CD4-positive, alpha-beta T cell treated with Interferon gamma for 1 hour (primary cell): ENCODE measurements at places on chromosomes 5 and 9.

- DNase-seq = peak; percentile 96
Observed at GRCh38 chr9:94166236-94166975, 82.1 kb downstream of the PTPDC1 start.

GRCh38 chr5:67910546-67910945 lies 305.0 kb upstream of the PIK3R1 start:
- no peak for DNase-seq

DNA sequence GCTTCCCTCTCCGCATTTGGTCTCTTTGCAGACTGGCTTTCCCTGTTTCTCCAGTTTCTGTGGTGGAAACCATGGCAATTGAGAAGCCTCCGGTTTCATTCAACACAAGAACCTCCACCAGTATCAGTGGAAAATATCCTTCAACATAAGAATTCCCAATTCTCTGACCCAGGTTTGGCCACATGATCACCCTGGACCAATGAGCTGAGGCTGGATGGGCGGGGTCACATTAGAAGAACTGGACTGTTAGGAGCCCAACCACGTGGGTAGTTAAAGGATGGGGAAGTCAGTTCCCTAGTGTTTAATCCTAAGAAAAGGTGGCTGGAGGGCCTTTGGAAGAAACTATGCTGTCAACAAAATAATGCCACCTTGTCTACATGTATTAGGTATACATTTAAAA lies 336.3 kb downstream of the DMRT2 start:
- no peak for DNase-seq

DNA sequence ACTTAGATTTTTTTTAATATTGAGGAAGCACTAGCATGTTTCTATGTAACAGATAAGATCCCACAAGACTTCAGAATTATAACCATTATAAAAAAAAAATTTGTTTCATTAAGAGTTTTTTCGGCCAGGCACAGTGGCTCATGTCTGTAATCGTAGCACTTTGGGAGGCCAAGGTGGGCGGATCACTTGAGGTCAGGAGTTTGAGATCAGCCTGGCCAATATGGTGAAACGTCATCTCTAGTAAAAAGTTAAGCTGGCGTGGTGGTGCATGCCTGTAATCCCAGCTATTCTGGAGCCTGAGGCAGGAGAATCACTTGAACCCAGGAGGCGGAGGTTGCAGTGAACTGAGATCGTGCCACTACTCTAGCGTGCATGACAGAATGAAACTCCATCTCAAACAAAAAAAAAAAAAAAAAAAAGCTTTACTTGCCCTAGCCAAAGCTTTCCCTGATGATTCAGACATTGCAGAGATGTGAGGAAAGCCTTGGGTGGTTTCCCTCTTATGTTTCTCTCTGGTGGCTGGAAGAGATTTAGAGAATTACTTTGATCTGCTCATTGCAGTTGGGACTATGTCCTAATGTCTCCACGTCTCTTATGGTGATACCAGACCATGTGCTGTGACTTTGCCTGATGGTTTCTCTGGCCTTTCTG lies 65.4 kb downstream of the EGFLAM start:
- DNase-seq = no peak

DNA sequence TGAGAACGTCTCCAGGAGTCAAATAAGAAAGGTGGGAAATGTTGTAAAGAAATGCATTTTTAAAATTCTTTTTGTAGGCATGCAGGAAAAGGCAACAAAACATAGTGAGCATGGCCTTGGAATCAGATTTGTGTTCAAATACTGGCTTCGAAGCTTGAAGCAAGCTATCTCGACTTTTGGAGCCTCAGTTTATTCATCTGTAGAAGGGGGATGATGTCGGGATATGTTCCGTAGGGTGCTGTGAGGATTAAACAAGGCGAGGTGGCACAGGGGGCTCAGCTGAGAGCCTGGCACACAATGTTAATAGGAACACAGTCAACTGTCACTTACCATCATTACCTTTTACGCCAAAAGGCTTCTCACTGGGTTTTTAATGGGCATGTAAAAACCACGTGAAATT lies 4.8 kb downstream of the ADAMTS2 start:
- DNase-seq = no peak

DNA sequence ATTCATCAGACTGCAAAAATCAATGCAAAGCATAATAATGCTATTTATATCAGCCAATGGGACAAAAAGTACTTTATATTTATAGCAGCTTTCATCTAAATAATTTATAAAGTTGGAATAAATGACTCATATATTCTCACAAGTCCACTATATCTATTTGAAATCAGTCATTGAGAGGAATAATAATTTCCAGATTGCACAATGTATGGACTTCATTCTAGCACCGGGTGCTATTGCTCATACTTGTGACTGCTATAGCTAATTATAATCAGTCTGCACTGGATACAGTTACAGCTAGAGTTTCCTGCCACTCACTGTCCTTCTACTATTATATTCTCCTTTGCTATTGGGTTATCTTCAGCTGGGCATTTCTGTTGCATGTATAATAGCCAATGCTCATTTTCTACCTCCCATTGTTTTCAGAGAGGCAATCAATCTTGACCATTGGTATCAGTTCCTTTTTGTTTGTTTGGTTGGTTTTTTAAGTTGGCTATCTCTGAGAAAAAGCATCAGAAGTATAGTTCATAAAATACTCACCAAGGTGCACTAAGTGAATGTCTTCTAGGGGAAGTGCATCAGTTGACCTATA lies 1.9 kb downstream of the CDH18 start:
- DNase-seq = no peak

DNA sequence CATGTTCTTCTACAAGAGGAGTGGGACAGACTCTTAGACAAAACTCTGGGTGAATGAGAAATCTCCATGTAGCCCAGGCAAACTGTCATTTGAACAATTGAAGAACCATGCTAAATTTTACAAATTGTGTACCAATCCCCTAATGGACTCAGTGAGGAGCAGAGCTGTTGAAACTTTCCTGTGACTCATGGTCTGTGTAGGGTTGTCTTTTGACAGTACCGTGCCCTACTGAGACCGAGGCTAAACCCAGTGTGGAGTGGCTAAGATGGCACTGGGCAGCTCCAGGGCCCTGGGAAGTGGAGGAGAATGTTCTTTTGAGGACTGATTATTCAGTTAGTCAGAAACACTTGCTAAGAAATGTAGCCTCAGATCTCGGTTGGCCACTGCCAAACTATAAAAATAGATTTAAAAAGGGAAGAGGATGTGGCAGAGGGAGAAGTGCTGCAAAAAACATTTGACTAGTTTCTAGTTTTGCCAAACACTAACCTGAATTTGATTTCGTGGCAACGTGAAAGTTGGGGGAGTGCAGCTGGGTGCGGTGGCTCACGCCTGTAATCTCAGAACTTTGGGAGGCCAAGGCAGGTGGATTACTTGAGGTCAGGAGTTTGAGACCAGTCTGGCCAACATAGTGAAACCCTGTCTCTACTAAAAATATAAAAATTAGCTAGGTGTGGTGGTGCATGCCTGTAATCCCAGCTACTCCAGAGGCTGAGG lies 24.7 kb downstream of the POU4F3 start:
- no peak for DNase-seq

DNA sequence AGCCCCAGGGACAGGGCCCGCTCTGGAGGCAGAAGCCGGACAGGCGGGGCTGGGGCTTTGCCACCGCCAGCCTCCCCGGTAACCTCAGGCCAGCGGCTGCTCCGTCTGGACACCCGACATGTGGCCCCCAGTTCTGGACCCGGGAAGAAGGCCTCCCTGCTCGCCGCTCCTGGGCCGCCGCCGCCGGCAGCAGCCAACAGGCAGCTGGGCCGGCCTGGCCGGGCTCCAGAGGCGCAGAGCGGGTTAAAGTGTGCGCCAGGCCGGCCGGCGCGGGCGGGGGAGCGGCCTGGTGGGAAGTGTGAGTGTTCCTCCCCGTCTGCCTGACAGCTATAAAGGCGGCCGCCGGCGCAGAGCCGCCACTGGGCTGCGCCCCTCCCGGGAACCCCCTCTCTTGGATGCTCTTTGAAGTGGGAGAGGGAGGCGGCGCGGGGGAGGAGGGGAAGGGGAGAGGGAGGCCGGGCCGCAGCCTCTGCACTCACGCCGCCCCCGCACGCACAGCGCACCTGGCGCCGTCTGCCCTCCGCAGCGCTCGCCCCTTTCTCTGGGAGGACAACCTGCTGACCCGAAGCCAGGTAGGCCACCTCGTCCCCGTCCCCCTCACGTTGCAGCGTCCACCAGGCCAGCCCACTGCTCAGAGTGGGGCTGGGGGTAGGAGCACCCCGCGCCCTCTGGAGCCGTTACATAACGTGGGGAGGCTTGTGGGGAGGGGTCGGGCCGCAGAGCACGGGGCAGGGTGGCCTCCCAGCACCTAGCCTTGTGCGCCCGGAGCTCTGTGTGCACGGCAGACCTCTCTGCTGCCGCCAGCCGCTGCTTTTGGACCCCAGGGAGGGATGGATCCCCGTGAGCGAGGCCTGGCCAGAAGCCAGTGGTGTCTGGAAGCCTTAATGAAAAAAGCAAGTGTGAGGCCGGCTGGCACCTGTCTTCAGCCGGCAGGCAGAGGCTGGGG lies at the start of gene ADAMTSL2:
ADAMTSL2 (plus strand) TSS at position 359 of the 946 bp plus-strand sequence. CDS start 2,009 bp downstream, outside the sequence.
- DNase-seq = peak; percentile 65

DNA sequence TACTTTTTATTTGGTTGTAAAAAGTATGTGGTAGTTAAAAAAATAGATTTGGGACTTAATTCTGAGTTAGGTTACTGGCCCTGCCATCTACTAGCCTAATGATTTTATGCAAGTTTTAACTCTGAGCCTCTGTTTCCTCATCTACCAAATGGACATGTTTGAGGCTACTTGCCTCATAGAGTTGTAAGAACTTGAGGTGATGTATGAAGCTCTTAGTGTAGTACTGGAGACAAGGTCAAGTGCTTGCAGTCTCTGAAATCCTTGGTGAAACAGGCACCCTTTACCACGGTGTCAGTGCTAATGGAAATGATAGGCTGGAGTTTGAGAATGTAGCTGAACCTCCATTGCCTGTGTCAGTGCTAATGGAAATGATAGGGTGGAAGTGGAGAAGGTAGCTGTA lies 15.3 kb downstream of the GPR107 start:
- no peak for DNase-seq

GRCh38 chr9:114300846-114301797 lies 21.8 kb upstream of the ORM1 start:
- no peak for DNase-seq

DNA sequence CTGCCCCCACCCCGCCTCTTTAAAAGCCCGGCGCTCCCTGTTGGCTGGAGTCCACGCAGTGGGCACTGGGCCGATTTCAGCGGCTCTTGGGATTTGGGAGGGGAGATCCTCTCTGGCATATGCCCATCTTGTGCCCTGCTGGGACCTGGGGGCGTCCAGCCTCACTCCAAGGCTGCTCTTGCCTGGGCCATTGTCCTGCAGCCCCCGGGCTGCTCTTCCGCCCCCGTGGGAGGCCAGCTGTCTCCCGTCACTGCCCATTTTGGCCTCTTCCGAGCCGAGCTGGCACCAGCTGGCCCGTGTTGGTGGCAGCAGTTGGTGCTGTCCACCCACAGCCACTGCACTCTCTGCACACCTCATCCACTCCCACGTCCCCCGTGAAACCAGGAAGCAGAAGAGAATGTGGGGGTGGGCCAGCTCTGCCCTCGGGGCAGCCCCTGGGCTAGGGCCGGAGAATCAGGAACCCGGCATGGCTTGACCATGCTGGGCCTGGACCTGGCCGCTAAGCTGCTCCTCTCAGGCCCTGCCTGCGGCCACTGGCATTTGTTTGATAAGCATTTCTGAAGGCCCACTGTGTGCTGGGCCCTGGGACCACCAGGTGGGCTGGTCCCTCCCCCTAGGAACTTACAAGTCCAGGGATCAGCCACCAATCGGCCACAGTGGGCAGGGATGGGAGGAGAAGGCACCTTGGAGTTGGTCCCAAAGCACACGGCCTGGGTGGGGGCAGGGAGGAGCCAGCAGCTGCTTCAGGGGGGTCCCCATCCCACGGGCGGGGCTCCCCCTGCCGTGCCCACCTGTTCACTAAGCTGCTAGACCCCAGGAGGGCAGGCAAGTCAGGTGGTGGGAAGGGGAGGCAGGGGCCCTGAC lies 2.2 kb downstream of the C8G start:
- no peak for DNase-seq

GRCh38 chr5:17735761-17736160 lies 101.5 kb downstream of the TAF11L14 start:
- no peak for DNase-seq

DNA sequence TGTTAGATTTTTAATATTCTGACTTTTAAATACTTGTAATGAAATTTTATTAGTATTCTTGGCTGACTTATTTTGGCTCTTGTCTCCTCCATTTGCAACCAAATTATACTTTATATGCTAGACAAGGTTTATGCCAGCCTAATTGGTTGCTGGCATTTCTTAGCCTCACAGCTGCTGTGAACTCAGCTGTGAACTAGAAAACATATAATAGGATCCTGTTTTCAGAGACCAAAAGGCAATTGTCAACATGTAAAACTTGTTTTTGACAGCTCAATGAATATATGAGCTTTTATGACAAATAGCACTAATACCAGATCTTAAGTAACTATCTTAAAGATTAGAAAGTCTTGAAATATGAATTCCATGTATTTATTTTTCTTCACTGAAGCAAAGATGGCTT lies 25.9 kb downstream of the KIF2A start:
- no peak for DNase-seq

GRCh38 chr9:133252301-133253020 lies 22.5 kb downstream of the ABO start:
- peak; percentile 17 for DNase-seq

DNA sequence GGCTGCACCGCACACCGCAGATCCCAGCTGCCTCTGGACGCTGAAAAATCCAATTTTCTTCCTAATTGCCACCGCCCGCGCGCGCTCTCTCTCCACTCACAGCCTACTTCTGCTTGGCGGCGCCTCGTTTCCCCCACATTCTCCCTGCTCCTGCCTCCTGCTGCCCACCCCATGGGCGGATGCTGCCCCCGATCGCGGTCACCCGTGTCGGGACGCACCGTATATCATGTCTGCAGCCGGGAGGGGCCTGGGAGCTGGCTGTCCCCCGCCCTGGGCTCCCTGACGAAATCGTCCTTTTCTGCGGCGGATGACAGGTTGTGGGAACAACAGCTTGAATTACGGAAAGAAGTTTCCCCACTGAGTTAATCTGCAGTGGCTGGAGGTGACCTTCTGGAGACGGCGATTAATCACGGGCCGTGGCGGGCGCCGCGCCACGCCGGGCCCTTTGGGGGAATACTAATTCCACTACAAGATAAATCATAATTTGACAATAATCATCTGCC lies 36.3 kb upstream of the PSD2 start:
- DNase-seq = no peak

- DNase-seq = no peak
Observed at GRCh38 chr5:23405316-23406068, 101.9 kb upstream of the PRDM9 start.

GRCh38 chr5:30099634-30100033 lies 1093.9 kb upstream of the CDH6 start:
- DNase-seq = no peak

DNA sequence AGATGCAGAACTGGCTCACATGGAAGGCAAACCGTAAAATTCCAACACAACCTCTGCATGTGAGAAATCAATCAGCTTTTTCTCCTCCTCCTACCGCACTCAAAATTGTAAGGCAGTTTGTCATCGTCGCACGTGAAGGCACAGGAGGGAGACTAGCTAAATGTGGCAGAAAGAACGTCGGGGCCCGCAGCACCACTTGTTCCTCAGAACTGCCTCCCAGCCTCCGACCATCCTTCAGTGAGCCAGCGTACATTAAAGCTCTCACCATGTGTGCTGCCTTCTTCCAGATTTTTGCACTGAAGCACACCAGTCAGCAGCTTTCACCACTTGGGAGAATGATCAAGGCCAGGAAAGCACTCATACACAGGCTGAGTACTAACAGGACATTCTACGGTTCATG lies 105.9 kb downstream of the RFX3 start:
- DNase-seq = no peak
